Foreskin keratinocyte (primary cell): ENCODE measurements at places on chromosomes 6 and 20. TPM values are rescaled to one million over a fixed set of nuclear protein-coding genes. Genes with fewer than 3 reads are reported as not detected.
A peak's percentile ranks its signal among the peaks of the same experiment; 100 is the strongest.

DNA sequence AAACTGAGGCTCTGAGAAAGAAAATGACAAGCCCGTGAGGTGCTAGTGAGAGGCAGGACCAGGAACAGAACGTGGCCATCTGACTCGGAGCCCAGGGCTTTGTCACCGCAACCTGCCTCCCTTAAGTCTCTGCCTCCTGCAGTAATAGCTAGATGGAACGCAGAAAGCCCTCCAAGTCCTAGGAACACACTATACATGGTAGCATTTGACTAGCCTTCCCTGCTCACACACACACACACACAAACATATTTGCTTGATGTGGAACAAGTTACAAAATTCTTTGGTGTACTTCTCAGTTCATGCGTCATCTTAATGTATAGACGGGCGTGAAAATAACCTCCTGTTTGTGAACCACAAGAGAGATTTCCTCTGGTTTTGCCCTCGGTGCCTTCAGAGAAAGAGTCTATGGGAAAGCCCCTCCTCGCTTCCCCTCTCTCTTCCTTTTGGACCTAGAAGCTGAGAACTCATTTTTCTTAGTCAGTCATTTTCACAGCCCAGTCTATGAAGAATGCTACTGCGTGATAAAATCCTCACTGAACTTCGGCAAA, 38.8 kb downstream of the C6orf52 start:
- no peak for DNase-seq

GRCh38 chr20:3696200-3696599, 14.4 kb upstream of the ADAM33 start:
- DNase-seq, result no peak

GRCh38 chr20:14853079-14853478, 515.7 kb upstream of the FLRT3 start:
- DNase-seq, result no peak

GRCh38 chr20:5495939-5496338, 179.2 kb upstream of the PROKR2 start:
- DNase-seq, result no peak

The TOMM34 gene
- 51.1 and 53.5 TPM in 2 replicates for total RNA-seq

- DNase-seq, result no peak
Measured at GRCh38 chr6:42260396-42260888, 42.8 kb upstream of the MRPS10 start.

DNA sequence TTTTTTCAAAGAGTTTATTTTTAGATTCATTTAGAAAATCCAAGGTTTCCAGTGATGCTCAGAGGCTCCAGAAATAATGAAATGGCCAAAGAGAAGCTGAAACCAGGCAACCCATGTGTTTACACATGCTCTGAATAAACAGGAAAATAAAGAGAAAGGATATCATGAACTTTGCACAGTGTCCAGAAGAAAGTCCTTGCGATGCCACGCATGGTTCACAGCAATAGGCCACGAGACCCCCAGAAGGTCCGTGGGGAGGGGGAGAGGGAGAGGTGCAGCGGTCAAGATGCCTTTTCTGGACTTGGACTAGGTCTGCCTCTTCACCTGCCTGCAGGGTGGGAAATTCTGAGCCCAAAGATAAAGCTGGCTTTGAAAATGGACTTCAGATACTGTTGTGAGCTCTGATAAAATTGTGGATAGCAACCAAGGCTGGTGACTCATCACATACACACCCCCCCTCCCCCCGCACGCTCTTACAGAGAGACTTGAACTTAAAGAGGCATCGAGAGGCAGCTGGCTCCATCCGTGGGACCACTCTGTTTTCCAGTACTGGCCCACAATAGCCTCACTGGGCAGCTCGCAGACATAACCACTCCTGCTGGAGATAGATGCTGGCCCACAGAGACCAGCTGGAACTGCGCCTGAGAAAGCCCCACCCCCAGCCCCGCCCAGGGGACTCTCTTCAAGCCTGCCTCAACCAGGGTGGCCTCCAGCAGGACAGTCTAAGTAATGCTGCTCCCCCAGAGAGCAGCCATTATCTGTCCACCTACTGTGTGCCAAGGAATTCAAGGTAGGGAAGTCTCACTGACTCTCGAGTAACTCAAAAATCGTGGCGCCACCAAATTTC, 21.2 kb upstream of the NFATC2 start:
- peak; percentile 42 for DNase-seq

DNA sequence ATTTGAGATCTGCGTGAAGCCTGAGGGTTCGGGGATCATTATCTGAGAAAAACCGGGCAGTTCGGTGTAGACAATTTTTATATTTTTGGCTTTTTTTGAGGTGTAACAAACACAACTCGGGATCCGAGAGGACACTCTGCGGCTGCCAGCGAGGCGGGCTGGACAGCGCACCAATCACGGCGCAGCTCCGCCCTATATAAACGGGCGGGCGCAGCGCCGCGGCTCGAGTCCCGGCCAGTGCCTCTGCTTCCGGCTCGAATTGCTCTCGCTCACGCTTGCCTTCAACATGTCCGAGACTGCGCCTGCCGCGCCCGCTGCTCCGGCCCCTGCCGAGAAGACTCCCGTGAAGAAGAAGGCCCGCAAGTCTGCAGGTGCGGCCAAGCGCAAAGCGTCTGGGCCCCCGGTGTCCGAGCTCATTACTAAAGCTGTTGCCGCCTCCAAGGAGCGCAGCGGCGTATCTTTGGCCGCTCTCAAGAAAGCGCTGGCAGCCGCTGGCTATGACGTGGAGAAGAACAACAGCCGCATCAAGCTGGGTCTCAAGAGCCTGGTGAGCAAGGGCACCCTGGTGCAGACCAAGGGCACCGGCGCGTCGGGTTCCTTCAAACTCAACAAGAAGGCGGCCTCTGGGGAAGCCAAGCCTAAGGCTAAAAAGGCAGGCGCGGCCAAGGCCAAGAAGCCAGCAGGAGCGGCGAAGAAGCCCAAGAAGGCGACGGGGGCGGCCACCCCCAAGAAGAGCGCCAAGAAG, 69.0 kb downstream of the HFE start:
- DNase-seq, result no peak

DNA sequence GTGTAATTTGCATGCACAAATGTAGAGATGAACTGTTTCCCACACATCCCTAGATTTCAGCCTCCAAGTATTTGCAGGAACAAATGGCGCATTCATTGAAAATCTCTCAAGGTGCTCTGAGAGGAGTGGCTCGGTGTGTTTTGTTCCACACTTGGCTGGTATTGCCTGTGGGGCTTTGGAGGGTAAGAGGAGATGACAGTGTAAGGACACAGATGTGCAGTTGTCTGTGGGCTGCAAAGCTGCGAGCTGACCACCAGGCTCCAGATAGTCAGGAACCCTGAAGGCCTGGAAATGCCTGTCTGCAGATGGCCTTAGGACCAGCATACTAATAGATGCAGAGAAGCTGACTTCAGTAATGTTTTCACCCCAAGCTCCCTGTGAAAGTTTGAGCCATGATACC, 57.7 kb upstream of the PBOV1 start:
- peak; percentile 77 for DNase-seq

DNA sequence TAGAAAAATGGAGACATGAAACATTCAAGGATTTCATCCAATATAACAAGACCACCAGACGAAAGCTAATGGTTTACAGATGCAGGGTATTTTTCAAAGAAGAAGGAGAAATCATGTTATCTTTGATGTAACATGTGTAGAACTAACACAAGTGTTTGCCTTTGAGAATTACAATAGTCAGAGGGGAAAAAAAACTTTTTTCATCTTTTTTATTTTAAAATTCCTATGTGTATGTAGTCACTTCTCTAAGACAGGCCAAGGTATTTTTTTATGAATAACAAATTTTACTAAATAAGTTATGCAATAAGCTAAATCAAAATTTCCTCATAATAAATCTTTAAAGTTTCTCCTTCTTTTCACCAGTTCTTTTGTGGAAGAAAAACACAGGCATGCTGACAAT, 161.4 kb downstream of the PDE7B start:
- DNase-seq, result no peak

DNA sequence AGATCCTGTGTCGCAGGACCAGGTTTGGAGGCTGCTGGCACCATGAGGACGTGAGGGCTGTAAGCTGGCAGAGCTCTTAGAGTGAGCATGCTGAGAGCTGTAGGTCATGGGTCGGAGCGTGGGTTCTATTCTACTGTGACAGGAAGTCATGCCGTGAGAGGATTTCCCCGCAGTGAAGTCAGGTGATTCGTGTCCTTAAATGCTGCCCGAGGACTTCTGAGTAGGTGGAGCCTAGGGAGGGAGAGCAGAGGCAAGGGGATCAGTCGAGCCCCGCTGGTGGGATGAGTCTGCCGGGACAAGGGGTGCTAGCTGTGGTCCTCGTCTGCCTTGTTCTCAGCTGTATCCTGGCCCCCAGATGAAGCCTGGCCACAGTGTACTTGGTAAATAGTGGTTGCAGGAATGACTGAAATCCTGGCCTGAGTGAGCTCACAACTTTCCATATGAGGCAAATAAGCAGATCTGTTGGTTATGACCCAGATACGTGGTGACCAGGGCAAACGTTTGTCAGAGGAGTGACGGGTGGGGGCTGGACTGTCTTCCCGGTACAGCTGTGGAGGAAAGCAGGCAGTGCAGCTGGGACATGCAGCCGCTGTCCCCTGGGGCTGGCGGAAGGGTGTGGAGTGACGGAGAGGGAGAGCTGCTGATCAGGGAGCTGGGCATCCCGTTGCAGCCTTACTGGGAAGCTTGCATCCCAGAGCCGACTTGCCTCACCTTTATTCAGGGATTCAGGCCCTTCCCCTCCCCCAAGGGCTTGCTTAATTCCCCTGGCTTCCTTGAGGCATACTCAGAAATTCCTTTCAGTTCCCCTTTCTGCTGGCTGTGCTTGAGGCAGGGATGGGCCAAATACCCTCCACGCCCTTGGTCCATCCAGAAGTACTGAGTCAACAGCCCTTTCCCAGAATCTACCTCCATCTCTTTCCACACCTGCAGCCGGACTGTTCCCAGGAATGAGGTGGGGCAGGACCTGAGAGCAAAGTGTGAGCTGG, 250.9 kb upstream of the RREB1 start:
- peak; percentile 91 for DNase-seq

GRCh38 chr20:38479596-38479995, 7.0 kb downstream of the RALGAPB start:
- no peak for DNase-seq

- no peak for DNase-seq
Measured at GRCh38 chr20:61510778-61511330, 258.8 kb downstream of the CDH4 start.

DNA sequence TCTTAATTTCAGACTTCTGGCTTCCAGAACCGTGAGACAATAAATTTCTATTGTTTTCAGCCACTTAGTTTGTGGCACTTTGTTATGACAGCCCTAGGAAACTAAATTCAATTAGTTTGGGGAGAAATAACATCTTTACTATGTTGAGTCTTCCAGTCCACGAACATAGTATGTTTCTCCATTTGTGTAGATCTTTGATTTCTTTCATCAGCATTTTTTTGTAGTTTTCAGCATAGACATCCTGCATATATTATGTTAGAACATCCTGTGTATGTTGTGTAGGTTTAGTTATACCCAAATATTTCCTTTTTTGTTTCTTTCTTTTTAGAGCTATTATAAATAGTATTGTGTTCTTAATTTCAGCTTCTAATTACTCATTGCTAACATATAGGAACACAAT, 18.0 kb upstream of the HMGA1 start:
- DNase-seq, result no peak

DNA sequence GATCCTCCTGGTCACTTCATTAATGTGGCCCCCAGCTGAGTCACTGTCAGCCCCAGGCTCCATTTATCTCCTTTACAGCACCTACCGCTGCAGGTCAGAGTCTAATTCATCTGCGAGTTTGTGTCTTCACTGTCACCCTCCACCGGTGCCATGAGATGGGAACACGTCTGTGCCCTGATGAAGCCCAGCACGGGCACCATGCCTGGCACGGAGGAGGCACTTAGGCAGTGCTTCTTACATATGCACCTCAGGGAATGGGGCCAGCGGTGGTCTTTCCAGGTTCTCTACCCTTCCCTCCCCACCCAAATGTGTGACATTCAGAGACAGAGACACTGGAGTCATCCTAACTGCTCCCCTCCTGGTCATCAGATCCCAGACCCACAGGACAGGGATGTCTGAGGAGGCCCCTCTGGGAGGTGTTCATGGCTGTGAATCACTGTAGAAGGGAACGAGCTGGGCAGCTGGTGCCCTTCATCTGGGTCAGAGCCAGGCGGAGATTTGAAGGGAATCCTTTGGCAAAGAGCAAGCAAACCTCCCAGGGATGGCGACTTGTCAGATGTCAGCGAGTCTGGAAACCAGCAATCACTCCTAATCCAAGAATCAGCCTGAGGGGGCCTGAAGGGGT, 364.6 kb downstream of the PREX1 start:
- no peak for DNase-seq

- peak; percentile 77 for DNase-seq
Measured at GRCh38 chr6:71181565-71181964, 107.0 kb upstream of the OGFRL1 start.

The COL20A1 gene
- total RNA-seq, result not detected in 2 replicates

DNA sequence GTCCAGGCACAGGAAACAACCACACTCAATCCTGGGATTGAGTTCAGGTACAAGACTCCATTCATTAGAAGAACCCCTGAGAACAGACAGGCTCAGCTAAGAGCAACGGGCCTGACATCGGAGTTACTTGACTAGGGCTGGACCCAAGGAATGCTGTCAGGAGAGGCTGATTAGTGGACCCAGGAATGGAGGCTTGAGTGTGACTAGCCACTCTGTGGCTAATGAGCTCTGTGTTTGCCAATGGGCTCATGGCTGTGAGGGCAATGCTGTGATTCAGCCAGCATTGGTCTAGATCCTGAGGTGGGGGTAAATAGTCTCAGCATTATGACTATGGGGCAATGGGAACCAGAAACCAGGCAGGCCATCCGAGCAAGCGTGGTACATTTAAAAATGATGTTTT, 71.8 kb downstream of the RIOK1 start:
- no peak for DNase-seq

The SIRPG gene
- not detected in 2 replicates for total RNA-seq

The SLC52A3 gene
- total RNA-seq, result 2.1 and 2.3 TPM in 2 replicates
